Endothelial cell (in vitro differentiated cells): ENCODE measurements at places on chromosomes 1 and 21. TPM values are rescaled to one million over a fixed set of nuclear protein-coding genes. Genes with fewer than 3 reads are reported as not detected.

- no peak for DNase-seq
These were observed 5.6 kb downstream of the YOD1 start for GRCh38 chr1:207045453-207045852.

- no peak for DNase-seq
These were observed 1.3 kb downstream of the GORAB start for GRCh38 chr1:170533298-170533697.

DNA sequence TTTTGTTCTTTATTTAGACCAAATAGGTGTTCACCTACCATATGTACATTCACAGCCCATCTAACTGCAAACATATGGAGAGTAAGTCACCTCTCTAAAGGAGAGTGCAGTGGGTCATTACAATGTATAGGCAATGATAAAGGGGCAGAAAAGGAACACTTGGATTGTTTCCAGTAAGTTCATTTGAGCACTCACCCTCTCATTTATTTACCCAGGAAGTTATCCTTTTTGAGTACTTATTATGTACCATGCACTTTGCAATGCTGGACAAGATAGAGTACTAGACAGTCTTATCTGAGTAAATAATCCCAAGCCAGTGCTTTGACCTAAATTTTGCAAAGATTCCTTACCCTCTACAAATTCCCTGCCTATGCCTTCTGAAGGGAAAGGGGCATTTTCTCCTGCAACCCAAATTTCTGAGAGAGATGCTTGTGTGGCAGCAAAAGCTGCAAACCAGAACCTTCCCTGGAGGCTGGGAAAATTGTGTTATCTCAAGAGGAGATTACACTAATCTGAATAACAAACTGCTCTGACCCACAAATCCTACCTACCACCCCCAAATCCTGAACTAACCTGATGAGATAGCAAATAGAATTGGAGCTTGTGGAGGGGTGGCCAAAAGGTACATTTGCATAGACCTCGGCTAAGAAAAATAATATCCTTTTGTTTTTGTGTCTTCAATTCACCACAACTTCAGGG, 18.6 kb upstream of the RGS8 start:
- no peak for DNase-seq

CRYZ gene
- 31.7 TPM for total RNA-seq

TFF3 gene
- not detected for total RNA-seq

PPM1J gene
- total RNA-seq, result 1.6 TPM

GSTM1 gene
- not detected for total RNA-seq

ISG15 gene
- total RNA-seq, result 33.3 TPM

CRYAA gene
- total RNA-seq, result not detected

IRF6 gene
- 21.3 TPM for total RNA-seq

TINAGL1 gene
- 4.5 TPM for total RNA-seq

GART gene
- 76.1 TPM for total RNA-seq
